ENCODE measurements at places on chromosomes 4 and X.

DNA sequence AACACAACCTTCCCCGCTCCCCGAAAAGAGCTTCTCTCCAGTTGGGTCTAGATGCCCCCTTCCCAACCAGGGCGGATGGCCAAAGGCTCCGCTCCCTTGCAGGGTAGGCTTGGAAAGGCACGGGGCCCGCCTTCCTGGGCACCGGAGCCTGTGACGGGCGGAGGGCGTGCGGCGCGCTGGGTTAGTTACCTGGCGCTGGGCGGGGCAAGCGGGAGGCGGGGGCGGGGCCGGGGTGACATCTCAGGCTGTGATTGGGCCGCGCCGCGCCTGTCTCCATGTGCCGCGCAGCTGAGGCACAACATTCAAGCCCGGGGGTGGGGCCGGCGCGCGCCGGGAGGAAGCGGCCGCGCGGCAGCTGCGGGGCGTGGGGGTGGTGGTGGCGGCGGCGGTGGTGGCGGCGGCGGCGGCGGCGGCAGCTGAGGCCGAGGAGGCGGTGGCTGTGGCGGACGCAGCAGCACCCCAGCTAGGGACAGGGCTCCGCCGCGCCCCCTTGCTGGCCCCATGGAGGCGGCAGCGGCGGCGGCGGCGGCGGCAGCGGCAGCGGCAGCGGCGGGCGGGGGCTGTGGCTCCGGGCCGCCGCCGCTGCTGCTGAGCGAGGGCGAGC is at the start of gene REPS2:
Gene REPS2, plus strand, starts transcription at position 298 of the 604 bp plus-strand sequence. Its CDS starts 204 bp downstream, at position 502.
- DNase-seq: peak; percentile 71

DNA sequence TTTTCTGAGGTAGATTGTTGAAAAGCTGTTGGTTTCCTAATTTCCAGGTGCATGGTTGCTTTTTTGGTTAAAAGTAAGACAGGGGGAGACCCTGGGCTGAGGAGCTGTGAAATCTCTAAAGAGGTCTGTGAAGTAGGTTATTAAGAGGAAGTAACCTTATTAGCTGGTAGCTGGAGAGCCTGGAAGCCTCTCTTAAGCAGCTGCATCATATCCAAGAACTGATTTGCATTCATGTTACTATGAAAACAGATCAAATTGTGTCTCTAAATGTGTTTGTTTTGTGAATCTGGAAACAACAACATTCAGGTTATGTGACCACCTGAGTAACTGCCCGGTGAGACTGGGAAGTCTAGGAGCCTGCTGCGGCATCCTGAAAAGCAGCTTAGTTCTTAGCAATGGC is 54.1 kb downstream of the ARHGAP10 start:
- no peak for DNase-seq

- peak; percentile 9 for DNase-seq
These were observed 13.1 kb upstream of the EOLA1 start for GRCh38 chrX:149527705-149528104.

DNA sequence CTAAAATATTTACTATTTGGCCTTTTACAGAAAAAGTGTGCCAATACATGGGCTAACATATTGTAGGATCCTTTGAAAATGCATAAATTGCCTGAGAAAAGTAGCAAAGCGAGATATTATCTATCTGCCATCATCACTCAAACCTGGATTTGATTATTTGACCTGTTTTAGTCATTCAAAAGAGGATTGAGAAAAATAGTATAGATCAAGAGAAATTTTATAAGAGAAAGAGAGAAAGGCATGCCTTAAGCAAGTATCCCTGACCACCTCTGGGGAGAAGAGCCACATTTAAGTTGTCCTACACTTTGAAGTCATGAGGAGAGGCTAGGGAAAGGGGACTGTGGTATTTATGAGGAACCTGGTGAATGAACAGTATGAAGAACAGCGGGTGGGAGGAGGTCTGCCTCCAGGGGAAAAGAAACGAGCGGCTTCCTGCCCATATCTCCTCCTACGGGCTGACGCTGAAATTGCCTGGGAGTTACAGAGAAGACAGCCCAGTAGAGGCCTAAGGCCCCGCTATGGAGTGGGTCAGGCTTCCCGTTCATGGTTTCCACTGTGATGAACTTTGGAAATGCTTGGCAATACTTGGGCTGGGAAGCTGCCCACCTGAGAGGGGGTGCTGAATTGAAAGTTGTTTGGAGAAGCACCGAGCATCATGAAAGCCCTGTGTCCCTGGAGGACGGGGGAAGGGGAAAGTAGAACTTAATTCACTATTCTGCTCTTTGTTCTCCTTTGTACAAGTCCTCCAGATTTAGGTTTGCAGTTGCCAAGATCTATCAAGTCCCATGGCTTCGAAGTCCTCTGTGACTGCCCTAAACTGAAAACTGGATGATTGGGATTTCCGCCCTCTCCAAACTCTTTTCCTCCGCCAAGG is 106.9 kb upstream of the ACSL4 start:
- no peak for DNase-seq

DNA sequence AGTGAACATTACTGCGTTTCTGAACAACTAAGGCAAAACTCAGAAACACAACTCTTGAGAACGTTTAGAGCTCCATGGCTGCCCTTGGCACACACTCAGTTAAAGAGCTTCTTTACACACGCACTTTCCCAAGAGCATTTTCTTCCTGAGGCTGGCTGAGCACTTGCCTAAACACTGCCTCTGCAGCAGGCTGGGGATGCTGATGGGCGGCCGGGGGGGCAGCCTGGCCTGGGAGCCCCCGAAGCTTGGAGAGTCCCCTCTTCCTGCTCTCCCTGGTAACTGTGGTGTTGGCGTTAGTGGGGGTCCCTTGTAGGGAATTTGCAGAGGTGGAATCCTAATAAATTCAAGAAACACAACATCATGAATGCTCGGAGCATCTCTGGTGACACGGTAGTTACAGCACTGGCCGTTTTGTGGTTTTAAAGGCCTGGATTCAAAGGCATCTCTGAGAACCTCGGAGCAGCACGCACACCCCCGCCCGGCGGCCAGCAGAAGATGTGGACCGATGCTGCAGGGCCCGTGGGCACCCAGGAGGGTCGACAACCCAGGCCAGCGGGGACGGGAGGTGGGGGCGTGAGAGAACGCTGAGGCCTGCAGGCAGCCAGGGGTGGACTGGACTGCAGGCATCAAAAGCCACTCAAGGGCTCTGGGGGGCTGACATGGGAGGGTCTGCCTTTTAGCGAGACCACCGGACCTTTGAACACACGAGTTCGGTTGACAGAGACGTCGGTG is 45.4 kb downstream of the FGFRL1 start:
- no peak for DNase-seq

GRCh38 chrX:116384406-116384954 is 51.9 kb upstream of the SLC6A14 start:
- DNase-seq: no peak

DNA sequence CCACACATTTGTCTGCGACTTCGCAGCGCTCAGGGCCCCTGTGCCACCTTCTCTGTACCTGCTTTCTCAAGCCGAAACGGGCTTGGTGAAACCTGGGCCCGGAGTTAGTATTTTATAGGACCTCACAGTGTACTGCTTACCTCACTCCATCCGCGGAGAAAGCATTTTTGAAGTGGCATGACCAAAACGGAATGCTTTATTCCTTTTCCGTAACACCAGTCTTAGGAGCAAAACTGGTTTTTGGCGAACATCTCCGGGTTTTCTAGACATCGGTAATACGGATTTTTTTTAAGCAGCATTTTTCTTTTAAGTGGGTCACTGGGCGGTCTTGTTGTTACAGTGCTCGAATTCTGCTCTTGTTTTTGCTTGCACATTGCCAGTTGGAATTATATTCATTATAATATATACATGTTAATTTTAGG is 3.6 kb downstream of the ZIC3 start:
- no peak for DNase-seq

- no peak for DNase-seq
These were observed 61.3 kb downstream of the STOX2 start for GRCh38 chr4:183966371-183966770.

- no peak for DNase-seq
These were observed 26.5 kb downstream of the SLIT2 start for GRCh38 chr4:20278195-20278594.
